ENCODE measurements at places on chromosomes 1 and 21. TPM values are rescaled to one million over a fixed set of nuclear protein-coding genes. Genes with fewer than 3 reads are reported as not detected.

Gene JAM2
- total RNA-seq: not detected

Gene MPL
- not detected for total RNA-seq

Gene IVL
- total RNA-seq: not detected

DNA sequence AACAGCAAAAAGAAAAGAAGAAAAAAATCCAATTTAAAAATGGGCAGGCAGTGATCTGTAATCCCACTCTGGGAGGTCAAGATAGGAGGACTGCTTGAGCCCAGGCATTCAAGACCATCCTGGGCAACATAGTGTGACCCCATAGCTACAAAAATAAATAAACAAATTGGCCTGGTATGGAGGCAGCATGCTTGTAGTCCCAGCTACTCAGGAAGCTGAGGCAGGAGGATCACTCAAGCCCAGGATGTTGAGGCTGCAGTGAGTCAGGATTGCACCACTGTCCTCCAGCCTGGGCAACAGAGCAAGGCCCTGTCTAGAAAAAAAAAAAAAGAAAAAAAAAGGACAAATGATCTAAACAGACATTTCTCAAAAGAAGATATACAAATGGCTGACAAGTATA lies 99.6 kb downstream of the EIF4G3 start:
- peaks cover 3% of the 10 kb centered on the region for H3K36me3 ChIP-seq
- H3K27ac ChIP-seq: no peak overlapping the region
- no peaks in the 10 kb centered on the region for H3K27me3 ChIP-seq
- H3K4me3 ChIP-seq: no peak overlapping the region
- DNase-seq: no peak

DNA sequence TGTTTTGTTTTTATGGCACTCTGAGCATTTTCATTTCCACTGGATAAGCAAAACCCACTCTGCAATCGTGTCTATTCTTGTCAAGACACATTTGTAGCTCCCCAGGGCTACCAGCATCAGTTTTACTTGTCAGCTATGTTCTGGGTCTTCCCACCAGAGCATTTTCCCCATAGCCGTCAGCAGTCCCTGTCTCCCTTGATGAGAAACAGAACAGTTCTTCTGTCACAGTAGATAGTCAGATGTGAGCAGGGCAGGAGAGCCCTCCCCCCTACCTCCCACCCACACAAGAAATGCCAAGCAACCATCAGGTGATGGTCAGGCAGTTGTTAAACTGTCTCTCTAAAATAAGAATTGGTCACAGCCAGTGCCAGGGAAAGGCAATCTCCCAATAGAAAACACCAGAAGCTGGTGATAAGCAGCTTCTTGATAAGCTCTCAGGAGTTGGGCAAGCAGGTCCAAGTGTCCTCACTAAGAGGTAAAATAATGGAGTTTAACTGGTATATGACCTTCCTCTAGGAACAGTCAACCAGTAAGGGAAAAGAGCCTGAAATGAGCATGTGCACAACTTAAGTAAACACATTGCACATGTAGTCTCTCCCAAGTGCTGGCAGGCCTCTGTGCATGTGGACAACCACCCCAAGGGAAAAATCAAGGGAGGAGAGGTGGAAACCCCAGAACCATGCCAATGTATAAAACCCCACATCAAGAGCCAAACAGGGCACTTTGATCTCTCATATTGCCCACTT lies 208.2 kb downstream of the S1PR1 start:
- no peak overlapping the region for H3K27ac ChIP-seq
- no peaks in the 10 kb centered on the region for H3K27me3 ChIP-seq
- H3K4me1 ChIP-seq: no peaks in the 10 kb centered on the region
- DNase-seq: no peak
- H3K4me3 ChIP-seq: no peak overlapping the region

GRCh38 chr1:205983925-205984725 lies 19.1 kb downstream of the RAB7B start:
- peak; percentile 72 for DNase-seq
- H3K4me1 ChIP-seq: no peaks in the 10 kb centered on the region
- H3K27ac ChIP-seq: no peak overlapping the region
- H3K36me3 ChIP-seq: no peaks in the 10 kb centered on the region
- peaks cover 8% of the 10 kb centered on the region for H3K27me3 ChIP-seq

- no peaks in the 10 kb centered on the region for H3K36me3 ChIP-seq
- no peaks in the 10 kb centered on the region for H3K27me3 ChIP-seq
- peaks cover 4% of the 10 kb centered on the region for H3K4me1 ChIP-seq
- peak overlapping the region; percentile 67 for H3K27ac ChIP-seq
- no peak for DNase-seq
Measured at GRCh38 chr21:15729346-15729673, 472 bp upstream of the USP25 start.

GRCh38 chr1:18191481-18192155 lies 84.0 kb downstream of the IGSF21 start:
- H3K36me3 ChIP-seq: no peaks in the 10 kb centered on the region
- peaks cover 2% of the 10 kb centered on the region for H3K27me3 ChIP-seq
- H3K27ac ChIP-seq: no peak overlapping the region
- no peak for DNase-seq

GRCh38 chr1:11176081-11176706 lies 13.0 kb upstream of the ANGPTL7 start:
- no peak overlapping the region for H3K27ac ChIP-seq
- no peak overlapping the region for H3K4me3 ChIP-seq
- no peak for DNase-seq

GRCh38 chr1:167761400-167761799 lies 39.6 kb downstream of the MPZL1 start:
- H3K4me1 ChIP-seq: peaks cover 73% of the 10 kb centered on the region
- H3K36me3 ChIP-seq: peaks cover 15% of the 10 kb centered on the region
- H3K4me3 ChIP-seq: no peak overlapping the region
- H3K27me3 ChIP-seq: no peaks in the 10 kb centered on the region
- peak overlapping the region; percentile 86 for H3K27ac ChIP-seq

DNA sequence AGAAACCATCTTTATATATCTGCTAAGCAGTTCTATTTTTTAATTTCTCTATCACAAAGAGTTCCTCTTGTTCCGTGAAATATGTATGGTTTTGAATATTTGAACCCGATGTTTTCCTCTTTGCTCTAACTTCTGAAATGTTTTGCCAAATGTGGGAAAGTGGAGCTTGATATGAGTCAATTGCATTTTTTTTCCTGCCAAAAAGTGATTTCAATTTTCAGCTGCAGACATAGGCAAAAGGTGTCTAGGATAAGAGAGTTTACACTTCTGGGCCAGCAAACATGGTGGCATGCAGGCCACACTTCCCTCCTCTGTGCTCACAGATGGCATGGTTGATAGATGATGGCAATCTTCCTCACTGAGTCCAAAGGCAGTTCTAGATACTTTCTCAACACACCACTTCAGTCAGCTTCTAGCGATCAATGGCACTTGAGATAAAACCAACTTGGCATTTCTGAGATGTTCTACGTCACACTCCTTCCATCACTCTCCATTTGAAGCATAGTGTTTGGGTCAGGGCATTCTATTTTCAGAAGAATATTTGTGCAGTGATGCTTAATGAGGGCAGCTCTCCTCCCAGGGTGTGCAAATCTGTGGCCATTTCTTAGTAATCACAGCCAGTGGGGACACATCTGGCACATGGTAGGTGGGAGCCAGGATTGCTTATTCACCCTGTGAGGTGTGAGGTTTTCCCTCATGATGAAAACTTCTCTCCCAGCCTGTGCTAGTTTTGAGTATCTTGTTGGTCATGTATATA lies 54.4 kb upstream of the SCAF4 start:
- H3K36me3 ChIP-seq: no peaks in the 10 kb centered on the region
- no peak overlapping the region for H3K27ac ChIP-seq
- peaks cover 2% of the 10 kb centered on the region for H3K27me3 ChIP-seq
- H3K4me3 ChIP-seq: no peak overlapping the region

GRCh38 chr1:223319398-223319797 lies 44.6 kb downstream of the SUSD4 start:
- H3K36me3 ChIP-seq: no peaks in the 10 kb centered on the region
- no peaks in the 10 kb centered on the region for H3K4me1 ChIP-seq
- H3K27me3 ChIP-seq: peaks cover 19% of the 10 kb centered on the region
- no peak overlapping the region for H3K27ac ChIP-seq

GRCh38 chr1:51986718-51987117 lies 3.8 kb downstream of the RAB3B start:
- DNase-seq: no peak
- no peaks in the 10 kb centered on the region for H3K36me3 ChIP-seq
- H3K4me3 ChIP-seq: no peak overlapping the region
- peaks cover 11% of the 10 kb centered on the region for H3K4me1 ChIP-seq
- H3K27ac ChIP-seq: no peak overlapping the region

- no peaks in the 10 kb centered on the region for H3K27me3 ChIP-seq
- H3K36me3 ChIP-seq: no peaks in the 10 kb centered on the region
- no peaks in the 10 kb centered on the region for H3K4me1 ChIP-seq
- H3K4me3 ChIP-seq: no peak overlapping the region
- no peak for DNase-seq
Measured at GRCh38 chr1:210123383-210123782, 109.2 kb upstream of the SERTAD4 start.

DNA sequence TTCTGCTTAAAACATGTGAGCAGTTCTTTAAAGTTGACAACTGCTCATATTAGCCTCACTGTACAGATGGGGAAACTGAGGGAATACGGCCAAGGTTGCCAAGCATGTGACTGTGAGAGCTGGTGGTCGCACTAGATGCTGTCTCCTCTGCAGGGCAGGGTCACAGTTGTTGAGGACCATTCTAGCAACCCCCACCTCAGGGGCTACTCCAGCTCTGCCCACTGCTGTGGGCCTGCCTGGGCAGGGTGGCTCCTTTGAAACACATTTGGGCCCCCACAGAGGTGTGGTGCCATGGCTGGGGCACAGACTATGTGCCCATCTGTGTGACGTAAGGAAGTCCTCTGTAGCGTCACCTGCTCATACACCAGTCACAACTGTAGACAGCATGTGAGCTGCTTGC lies 779 bp downstream of the THEM5 start:
- peaks cover 33% of the 10 kb centered on the region for H3K27me3 ChIP-seq
- peaks cover 5% of the 10 kb centered on the region for H3K4me1 ChIP-seq
- DNase-seq: no peak
- no peak overlapping the region for H3K4me3 ChIP-seq
- H3K36me3 ChIP-seq: no peaks in the 10 kb centered on the region

DNA sequence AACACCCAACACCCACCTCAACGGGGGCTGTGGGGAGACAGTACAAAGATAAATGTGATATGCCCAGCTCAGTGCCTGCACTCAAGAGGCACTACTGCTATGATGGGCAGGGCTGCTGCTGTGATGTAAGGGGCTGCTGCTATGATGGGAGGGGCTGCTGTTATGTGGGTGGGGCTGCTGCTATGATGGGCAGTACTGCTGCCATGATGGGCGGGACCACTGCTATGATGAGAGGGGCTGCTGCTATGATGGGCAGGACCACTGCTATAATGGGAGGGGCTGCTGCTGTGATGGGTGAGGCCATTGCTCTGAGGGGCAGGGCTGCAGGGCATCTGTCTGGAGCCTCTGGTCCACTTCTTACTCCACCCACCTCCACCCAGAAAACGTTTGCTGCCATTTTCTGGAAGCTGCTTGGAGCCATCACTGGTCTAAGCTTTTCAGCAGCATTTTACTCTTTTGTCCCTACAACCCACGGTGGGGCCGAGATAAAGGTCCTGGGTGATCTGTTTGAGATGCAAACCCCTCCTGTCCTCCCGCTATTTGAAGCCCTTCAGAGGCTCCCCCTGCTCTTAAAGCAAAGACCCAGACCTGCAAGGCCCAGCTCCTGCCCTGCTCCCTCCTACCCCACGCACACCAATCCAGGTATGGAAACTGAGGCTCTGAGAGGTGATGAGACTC lies 656.9 kb downstream of the PTPRU start:
- no peaks in the 10 kb centered on the region for H3K4me1 ChIP-seq
- no peak overlapping the region for H3K27ac ChIP-seq
- H3K4me3 ChIP-seq: no peak overlapping the region
- DNase-seq: no peak
